ENCODE measurements at places on chromosomes 11 and 22.
A peak's percentile ranks its signal among the peaks of the same experiment; 100 is the strongest.

DNA sequence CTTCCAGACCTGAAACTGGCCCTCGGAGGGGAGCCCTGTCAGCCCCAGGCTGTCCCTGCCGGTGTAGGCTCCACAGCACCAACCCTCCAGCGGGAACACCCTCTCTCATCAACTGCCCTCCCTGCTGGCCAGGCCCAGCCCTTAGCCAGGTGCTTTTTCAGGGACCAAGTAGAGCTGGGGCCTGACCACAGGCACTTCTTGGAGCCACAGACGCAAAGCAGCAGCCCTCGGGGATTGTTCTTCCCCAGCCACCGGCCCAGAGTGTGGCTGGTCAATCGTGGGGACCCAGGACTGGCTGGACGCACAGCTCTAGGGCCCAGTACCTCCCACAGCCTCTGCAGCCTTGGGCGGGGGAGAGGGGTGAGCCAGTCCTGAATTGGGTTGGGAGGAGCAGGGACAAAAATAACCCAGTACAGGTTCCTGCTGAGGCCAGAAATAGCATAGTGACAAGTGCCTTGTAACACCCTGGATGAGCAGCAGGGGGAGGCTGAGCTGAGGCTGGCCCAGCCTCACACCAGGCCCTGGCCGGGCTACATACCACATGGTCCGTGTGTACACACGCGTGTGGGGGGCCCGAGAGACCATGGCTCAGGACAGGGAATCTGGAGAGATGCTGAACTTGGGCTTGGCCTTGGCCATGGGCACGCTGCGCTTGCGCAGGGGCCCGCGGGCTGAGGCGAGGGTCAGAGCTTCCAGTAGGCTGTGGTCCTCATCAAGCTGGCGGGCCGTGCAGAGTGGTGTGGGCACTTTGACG lies 2.0 kb downstream of the KCNJ11 start:
- peak; percentile 20 for DNase-seq

DNA sequence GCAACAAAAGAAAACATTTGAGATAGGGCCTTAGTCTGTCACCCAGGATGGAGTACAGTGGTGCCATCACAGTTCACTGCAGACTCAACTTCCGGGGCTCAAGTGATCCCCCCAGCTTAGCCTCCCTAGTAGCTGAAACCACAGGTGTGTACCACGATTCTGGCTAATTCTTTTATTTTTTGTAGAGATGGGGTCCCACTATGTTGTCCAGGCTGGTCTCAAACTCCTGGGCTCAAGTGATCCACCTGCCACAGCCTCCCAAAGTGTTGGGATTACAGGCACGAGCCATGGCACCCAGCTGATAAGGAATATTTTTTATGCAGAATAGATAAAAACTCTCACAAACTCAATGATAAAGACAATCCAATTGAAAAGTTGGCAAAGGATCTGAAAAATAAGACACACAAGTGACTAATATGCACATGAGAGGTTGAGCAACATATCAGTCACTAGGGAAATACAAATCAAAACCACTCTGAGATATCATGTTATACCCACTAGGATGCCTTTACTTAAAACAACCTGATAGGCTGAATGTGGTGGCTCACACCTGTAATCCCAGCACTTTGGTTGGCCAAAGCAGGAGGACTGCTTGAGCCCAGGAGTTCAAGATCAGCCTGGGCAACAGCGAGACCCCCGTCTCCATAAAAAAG lies 33.9 kb upstream of the CLTCL1 start:
- no peak for DNase-seq

DNA sequence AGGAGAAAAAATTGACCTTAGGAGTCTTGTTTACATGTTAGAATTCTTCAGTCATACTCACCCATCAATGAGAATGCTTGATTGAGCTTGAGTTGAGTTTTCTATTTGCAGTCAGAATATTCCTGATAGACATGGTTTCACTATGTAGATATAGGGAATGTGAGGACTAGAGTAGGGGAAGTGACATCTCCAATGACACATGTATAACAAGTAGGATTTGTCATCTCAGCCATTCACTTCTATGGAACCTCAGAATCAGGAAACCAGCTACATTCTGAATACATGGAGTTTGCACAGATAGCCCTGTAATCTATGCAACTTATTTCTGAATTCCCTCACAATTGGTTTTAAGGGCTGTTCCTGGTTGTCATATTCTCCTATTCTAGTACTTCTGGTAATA lies 20.1 kb upstream of the OR9Q1 start:
- DNase-seq = no peak

DNA sequence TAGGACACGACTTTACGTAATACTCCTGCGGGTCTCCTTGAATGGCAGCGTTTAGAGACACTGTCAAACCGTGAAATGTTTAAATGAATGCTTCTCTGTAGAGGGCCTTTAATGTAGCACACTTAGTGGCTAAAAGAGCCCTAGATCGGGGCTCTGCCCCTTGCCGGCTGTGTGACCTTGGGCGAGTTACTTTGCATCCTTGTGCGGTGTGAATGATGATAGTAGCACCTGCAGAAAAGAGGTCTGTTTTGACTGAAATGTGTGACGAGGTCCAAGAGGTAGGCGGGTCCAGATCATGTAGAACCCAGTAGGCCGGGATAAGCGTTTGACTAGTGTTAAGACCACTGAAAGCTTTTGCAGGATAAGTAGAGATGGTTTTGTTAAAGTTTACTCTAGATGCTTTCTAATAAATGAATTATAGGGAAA lies 866 bp downstream of the MED17 start:
- no peak for DNase-seq

GRCh38 chr11:74267014-74267413 lies 44.4 kb downstream of the P4HA3 start:
- DNase-seq = no peak

DNA sequence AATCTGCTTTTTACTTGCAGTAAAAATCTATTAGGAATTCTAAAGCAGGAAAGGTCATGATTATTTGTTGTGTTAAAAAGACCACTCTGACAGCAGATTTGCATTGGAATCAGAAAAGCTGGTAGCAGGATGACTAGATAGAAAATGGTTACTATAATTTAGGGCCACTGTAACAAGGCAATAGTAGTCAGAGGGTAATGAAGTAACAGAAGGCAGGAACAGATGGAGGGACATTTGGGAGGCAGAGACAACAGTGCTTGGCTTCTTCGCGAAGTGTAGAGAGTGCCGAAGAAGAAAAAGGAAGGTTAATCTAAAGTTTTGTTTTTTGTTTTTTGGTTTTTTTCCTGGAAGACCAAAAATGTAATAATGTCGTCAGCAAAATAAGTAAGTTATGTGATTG lies 129.8 kb upstream of the SLC5A12 start:
- no peak for DNase-seq

- no peak for DNase-seq
These were observed 12.3 kb downstream of the CD44 start for GRCh38 chr11:35151241-35151640.

DNA sequence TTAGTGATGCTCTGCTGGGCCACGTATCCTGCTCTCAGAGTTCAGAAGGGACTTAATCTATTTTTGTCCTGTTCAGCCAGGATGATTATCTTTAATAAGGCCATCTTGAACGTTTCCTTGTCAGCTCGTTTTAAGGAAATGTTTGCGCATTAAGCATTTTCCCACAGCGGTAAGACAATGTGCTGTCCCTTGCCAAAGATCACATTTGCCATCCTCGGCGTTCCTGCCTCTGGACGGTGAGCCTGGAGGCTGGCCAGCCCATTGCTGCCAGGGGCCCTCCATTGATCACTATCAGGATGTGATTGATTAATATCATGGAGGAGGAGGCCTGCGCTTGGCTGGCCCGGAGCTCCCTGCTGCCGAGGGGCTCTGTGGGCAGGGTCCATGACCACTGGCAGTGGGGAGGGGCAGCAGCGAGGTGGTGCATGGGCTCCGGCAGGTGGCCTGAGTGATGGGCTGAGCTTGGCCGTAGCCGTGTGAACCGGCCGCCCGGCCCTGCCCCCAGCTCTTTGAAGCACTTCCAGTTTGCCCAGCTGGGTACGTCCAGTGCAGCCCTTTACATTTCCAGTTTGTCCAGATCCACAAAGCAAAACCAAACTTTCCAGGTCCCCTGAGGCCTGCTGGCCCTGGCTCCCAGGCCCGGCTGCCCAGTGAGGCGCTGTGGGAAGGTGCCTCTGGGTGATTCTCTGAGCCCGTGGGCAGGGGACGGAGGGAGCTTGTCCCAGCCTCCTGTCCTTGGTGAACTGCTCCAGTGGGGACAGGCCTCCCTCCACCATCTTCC lies 49.5 kb upstream of the SMIM38 start:
- DNase-seq = no peak

- no peak for DNase-seq
These were observed 189.7 kb upstream of the MTNR1B start for GRCh38 chr11:92779746-92780145.

- DNase-seq = no peak
These were observed 38.5 kb upstream of the GLYATL1 start for GRCh38 chr11:58900479-58901420.

GRCh38 chr11:63595296-63595695 lies 18.9 kb downstream of the PLAAT3 start:
- no peak for DNase-seq

- DNase-seq = no peak
These were observed 111.1 kb downstream of the NCAM1 start for GRCh38 chr11:113072237-113072858.

- no peak for DNase-seq
These were observed 30.6 kb downstream of the KIRREL3 start for GRCh38 chr11:126969865-126970479.

DNA sequence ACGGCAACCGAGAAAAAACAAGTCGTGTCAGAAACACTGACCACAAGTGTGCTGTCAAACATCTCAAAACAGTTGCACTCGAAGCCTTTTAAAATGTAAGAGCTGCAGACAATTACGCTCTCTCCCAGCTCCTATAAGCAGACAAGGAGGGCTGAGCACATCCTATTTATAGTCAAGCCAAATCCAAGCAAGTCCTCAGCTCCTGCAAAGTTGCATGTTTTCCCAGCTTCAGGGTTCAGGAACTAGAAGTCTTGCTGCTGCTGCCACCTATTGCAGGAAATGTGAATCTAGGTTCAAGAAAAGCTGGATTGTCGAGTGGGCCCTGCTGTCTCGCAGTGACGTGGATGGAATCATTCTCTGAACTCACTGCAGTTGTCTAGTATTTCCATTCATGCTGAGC lies 15.5 kb downstream of the EFCAB6 start:
- DNase-seq = no peak

GRCh38 chr11:96736601-96737000 lies 346.8 kb downstream of the JRKL start:
- no peak for DNase-seq

DNA sequence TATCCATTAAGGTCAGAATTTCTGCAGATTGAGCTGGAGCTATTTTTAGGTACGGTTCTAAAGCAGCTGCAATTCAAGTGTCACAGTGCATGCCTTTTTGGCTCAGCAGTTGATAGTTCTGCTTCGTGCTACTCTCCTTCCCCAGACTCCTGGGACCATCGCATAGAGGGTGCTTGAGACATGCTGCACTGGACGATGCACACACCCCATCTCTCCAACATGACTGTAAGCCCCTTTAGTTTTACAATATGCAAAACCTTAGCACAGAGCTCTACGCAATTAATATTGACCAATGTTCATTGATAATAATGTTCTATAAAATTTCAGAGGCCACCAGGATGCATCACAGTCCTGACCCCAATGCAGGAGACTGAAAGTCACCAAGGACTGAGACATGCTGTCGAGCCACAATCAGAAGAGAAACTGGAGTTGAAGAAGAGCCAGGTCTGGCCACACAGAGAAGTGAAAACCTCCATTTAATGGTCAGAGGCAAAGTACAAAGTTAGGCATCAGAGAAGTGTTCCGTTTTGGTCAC lies 120.9 kb upstream of the ZC3H12C start:
- no peak for DNase-seq

- DNase-seq = no peak
These were observed 89.7 kb downstream of the FAM76B start for GRCh38 chr11:95699631-95700470.

- no peak for DNase-seq
These were observed 84.3 kb upstream of the MTMR2 start for GRCh38 chr11:96008161-96008720.

GRCh38 chr22:26958378-26958777 lies 301.0 kb downstream of the MIAT start:
- no peak for DNase-seq

DNA sequence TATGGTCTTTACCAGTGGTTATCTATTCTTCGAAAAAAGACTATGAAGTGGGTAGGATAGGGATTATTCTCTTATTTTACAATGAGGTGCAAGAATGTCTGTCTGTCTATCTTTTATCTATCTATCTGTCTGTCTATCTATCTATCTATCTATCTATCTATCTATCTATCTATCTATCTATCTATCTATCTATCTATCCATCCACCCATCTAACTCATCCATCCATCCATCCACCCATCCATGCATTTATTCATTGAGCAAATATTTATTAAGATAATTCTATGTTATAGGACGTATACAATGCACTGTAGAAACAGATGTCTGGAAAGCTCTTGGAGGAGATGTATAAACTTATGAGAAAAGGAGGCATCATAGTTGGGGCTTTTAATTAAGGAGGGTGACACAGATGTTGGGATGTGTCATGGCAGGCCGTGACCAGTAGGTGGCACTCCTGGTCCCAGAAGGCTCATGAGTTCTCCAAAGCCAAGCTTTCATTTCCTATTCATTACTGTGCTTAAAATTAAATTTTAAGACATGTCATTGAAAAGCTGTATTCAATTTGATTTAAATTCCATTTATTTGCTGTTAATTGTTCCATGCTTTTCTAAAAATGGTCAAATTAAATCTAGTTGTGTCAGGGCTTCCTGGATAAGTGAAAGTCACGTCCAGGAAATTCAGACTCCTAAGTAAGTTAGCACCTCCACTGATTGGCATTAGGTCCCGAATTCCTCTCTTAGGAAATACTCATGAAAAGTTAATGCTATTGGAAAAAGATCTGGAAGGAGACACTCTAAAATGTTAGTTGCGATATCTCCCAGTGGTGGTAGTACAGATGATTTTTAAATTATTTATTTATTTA lies 19.0 kb upstream of the E2F8 start:
- peak; percentile 18 for DNase-seq

- no peak for DNase-seq
These were observed 117.3 kb downstream of the RASSF10 start for GRCh38 chr11:13126430-13126829.

GRCh38 chr11:111120161-111120560 lies 125.4 kb upstream of the POU2AF2 start:
- DNase-seq = no peak

GRCh38 chr11:71322192-71322735 lies 69.9 kb upstream of the SHANK2 start:
- no peak for DNase-seq
